B cell (primary cell): ENCODE measurements at places on chromosomes 2 and 18. TPM values are rescaled to one million over a fixed set of nuclear protein-coding genes. Genes with fewer than 3 reads are reported as not detected.

DNA sequence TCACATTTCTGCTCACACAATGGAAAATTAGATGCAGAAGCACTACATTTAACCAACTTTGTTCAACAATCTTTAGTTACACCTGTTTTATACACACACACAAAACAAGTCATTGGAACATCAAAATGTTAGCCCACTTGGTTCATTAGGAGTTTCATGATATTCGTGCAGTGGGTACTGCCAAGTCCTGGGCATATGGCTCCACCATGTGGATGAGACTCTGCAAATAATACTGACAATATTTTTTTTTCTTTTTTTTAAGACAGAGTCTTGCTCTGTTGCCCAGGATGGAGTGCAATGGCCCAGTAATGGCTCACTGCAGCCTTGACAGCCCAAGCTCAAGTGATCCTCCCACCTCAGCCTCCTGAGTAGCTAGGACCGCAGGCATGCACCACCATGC is 34.5 kb upstream of the GRB14 start:
- DNase-seq, result no peak

DNA sequence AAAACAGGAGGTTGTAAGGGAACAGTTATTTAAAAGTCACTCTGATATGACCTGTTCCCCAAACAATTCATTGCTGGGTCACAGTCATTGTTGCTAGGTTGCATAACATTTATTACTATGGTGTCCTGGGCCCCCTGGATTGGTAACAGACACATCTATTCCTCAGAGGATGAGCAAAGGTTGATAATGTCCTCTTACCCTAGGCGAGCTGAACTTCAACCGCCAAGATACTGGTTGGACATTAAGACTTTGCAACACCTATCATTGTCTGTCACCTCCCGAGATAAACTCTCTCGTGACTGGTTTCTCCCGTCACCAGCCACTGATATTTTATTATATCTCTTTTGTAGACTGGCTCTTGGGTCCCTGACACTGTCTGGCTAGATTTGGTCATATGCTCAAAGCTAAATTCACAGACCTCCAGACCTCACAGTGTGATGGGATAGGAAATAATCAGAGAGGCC is 361.3 kb downstream of the ZNF521 start:
- DNase-seq, result no peak

GRCh38 chr18:23337599-23338444 is 115.3 kb upstream of the RIOK3 start:
- no peak for DNase-seq

DNA sequence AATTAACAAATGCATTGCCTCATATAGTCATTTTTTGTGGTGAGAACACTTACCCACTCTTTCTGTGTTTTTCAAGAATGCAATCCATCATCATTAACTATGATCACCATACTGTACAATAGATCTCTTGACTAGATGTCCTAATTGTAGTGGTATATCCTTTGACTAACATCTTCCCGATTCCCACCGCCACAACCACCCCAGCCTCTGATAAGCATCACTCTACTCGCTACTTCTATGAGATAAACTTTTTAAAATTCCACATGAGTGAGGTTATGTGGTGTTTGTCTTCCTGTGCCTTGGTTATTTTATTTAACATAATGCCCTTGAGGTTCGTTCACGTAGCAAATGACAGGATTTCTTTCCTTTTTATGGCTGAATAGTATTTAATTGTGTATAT is 6.6 kb downstream of the VWA3B start:
- no peak for DNase-seq

DNA sequence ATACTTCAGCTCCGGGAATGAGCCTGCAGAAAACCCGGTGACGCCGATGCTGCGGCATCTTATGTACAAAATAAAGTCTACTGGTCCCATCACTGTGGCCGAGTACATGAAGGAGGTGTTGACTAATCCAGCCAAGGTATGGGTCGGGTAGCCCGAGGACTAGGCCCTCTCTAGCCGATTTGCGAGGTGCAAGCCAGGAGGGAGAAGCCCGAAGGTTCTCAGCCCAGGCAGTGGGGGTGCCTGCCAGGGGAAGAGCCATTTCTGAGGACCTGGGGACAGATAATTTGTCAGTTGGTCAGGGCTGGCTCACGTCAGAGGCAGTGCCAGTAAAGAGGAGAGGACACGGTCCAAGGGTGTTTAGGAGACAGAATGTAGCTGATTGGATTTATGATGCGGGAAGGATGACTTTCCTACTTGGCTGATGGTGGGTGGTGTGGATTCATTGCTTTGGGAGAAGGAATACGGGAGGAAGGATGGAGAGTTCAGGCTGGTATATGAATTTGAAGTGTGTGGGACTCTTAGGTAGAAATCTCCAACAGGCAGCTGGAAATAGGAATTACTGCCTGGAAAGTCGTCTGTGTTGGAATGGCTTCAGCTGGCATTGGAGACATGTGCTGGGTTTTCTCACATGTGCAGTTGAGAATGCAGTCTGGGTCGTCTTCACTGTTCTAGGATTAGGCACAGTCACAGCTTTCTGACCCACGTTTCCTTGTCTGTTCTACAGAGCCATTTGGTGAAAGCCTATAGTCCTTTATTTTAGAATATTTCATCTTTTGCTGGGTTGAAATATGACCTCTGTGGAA is 874 bp downstream of the NDUFAF7 start:
- DNase-seq, result no peak

DNA sequence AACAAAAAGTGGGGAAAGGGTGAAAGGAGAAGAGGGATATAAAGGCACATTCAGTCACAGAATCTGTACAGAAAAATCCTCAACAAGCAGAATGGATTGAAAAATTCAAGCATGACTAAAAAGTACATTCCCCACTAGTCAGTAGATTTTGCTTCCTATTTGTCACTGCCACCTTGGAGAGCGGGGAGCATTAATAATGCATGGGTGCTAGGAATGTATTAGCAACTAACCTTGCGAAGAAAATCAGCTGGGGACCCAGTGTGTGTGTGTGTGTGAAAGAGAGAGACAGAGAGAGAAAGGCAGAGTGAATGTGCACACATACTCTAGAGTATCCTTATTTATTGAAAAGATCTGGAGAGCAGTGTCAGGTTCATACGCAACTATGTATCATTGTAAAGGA is 968.7 kb upstream of the ZEB2 start:
- no peak for DNase-seq

DNA sequence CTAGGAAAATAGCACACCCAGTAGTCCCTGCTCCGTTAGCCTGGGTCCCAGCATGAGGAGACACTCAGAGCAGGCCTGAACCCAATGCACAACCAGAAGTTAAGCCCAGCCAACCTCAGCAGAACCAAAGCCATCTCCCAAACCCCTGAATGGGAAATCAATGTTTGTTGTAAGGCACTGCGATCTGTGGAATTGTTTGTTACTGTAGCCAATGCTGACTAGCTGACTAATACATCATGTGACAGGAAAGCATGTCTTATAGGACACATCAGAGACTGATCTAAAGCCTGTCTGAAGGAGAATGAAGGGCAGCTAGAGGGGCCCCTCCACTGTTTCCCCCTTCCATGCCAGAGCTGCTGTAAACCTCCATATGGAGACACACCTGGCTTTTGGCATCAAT is 96.4 kb downstream of the MARCHF4 start:
- DNase-seq, result no peak

- DNase-seq, result peak; percentile 70
These were observed 97.0 kb downstream of the NEB start for GRCh38 chr2:151637271-151637781.

- DNase-seq, result no peak
These were observed 60.9 kb upstream of the ACAA2 start for GRCh38 chr18:49874238-49874637.

- no peak for DNase-seq
These were observed 484 bp upstream of the ASNSD1 start for GRCh38 chr2:189660803-189661147.

DNA sequence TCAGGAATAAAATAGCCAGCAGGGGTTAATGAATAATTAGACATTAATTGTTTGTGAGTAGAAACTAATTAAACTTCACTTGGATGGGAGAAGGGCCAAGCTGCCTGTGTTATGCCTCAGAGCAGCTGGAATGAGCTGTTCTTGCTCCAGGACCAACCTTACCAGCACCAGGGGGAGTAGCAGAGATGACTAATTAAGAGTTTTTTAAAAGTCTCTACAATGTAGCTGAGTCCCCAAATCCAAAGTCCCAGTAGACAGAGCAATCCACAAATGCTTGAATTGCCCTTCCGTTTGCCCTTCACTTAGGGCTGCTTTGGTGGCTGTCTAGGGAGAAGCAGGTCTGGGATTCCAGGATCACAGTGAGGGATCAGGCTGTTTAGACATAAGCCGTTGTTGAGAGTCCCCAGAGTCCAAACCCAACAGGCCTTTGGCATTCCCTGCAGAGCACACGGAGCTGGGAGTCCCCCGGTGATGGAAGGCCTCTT is 59.4 kb downstream of the RHOB start:
- DNase-seq, result no peak

Gene GPR39
- total RNA-seq, result not detected in 2 replicates

Gene MZT2B
- 140 and 152 TPM in 2 replicates for total RNA-seq

Gene EN1
- not detected in 2 replicates for total RNA-seq

Gene UGT1A4
- not detected in 2 replicates for total RNA-seq

Gene TMEFF2
- total RNA-seq, result not detected in 2 replicates

Gene AGXT
- not detected in 2 replicates for total RNA-seq

Gene TMEM17
- total RNA-seq, result not detected in 2 replicates
